Forelimb muscle (tissue), 1 donor: ENCODE measurements at places on chromosomes 7 and 10. TPM values are rescaled to one million over a fixed set of nuclear protein-coding genes. Genes with fewer than 3 reads are reported as not detected.

The ANXA8 gene
- not detected for polyA plus RNA-seq

The MKI67 gene
- polyA plus RNA-seq, result 22.0 TPM

The ADAM22 gene
- 9.1 TPM for polyA plus RNA-seq

DNA sequence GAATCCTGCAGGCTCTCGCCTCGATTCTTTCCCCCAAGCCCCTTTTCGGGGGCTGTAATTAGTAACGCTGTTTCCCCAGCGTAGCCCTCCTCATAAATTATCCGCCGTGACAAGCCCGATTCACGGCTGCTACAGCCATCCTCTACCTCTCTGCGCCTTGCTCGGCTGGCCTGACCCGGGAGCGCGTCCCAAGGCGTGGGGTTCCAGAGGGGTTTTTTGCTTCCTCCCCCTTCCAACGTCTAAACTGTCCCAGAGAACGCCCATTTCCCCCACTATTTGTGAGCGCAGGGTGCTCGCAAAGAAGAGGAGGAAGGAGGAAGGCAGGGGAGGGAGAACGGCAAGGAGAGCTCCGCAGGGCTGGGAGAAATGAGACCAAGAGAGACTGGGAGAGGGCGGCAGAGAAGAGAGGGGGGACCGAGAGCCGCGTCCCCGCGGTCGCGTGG is 880 bp downstream of the HOXA5 start:
- no peak for DNase-seq

DNA sequence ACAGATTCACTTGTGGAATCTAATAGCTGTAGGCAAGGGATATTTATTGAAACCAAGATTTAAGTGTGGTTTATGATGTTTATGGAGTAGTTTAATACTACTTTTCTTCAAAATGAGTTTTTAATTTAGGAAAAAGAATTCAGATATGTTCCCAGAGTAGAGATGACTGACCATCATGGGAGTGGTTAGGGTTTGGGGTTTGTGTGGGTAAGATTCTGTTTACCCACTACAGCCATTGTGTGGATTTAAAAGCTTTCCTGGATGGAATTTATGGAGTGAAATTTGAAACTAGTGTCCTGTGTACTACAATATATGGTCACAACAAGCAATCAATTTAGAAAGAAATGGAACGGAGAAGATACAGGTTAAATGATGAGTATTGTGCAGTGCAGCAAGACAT is 453.5 kb downstream of the AUTS2 start:
- no peak for DNase-seq

- DNase-seq, result no peak
Measured at GRCh38 chr10:82267014-82267413, 392.0 kb downstream of the NRG3 start.

GRCh38 chr7:66153691-66154090 is 39.0 kb downstream of the CRCP start:
- DNase-seq, result no peak

GRCh38 chr10:133275684-133276092 is 980 bp downstream of the ADAM8 start:
- DNase-seq, result no peak
